Fibroblast of lung (primary cell): ENCODE measurements at places on chromosomes 7 and 10. TPM values are rescaled to one million over a fixed set of nuclear protein-coding genes. Genes with fewer than 3 reads are reported as not detected.

GRCh38 chr7:127154101-127154500, 98.6 kb downstream of the GRM8 start:
- H3K27ac ChIP-seq = no peak overlapping the region
- H3K36me3 ChIP-seq = no peaks in the 10 kb centered on the region
- no peak for DNase-seq
- H3K4me1 ChIP-seq = no peaks in the 10 kb centered on the region
- H3K4me3 ChIP-seq = no peak overlapping the region
- H3K27me3 ChIP-seq = no peaks in the 10 kb centered on the region

DNA sequence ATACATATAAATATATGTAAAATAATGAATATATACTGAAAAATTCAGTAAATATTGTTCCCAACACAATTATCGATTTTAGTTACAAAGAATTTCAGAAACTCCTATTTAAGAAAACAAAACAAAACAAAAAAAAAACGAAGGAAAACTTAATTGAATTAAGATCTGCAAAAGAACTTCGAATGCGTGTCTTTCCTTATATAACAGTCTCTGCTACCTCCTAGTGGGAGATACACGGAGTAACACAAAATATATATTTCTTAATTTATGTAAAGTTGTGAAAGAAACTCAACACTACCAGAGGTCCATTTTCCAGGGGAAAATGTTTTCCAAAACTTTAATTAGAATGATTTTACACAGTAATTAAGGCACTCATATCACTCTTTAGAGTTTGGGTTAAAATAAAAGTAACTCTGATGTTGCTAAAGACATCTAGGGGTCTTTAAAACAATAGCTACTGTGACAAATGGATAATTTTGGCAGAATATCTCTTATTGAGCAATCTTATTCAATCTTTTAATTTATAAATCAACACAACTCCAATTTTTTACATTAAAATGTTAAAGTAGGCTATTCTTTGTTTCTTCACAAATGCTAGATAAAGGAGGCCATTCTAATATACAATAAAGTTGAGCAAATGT, 41.6 kb downstream of the NEBL start:
- no peaks in the 10 kb centered on the region for H3K36me3 ChIP-seq
- H3K27me3 ChIP-seq = no peaks in the 10 kb centered on the region
- no peak overlapping the region for H3K27ac ChIP-seq

GRCh38 chr10:26334932-26335573, 103.1 kb upstream of the APBB1IP start:
- no peaks in the 10 kb centered on the region for H3K27me3 ChIP-seq
- H3K36me3 ChIP-seq = no peaks in the 10 kb centered on the region
- peak; percentile 34 for DNase-seq
- H3K4me1 ChIP-seq = no peaks in the 10 kb centered on the region
- H3K4me3 ChIP-seq = no peak overlapping the region

GRCh38 chr10:101693651-101693977, 1.4 kb downstream of the FBXW4 start:
- peak; percentile 71 for DNase-seq
- H3K4me3 ChIP-seq = peak overlapping the region; percentile 85
- no peaks in the 10 kb centered on the region for H3K27me3 ChIP-seq
- H3K27ac ChIP-seq = peak overlapping the region; percentile 98

The CUZD1 gene
- total RNA-seq = 0.50 and 0.51 TPM in 2 replicates

GRCh38 chr7:20411372-20411771, 80.7 kb downstream of the ITGB8 start:
- H3K27me3 ChIP-seq = no peaks in the 10 kb centered on the region
- H3K4me3 ChIP-seq = no peak overlapping the region
- DNase-seq = no peak
- peaks cover 3% of the 10 kb centered on the region for H3K4me1 ChIP-seq
- no peaks in the 10 kb centered on the region for H3K36me3 ChIP-seq
- no peak overlapping the region for H3K27ac ChIP-seq

GRCh38 chr7:40374575-40374974, 239.8 kb downstream of the SUGCT start:
- no peak for DNase-seq
- H3K27me3 ChIP-seq = no peaks in the 10 kb centered on the region
- no peaks in the 10 kb centered on the region for H3K36me3 ChIP-seq

- no peaks in the 10 kb centered on the region for H3K27me3 ChIP-seq
- DNase-seq = no peak
- peaks cover 8% of the 10 kb centered on the region for H3K36me3 ChIP-seq
- H3K4me1 ChIP-seq = no peaks in the 10 kb centered on the region
Observed at GRCh38 chr10:73920089-73920488, 9.2 kb downstream of the PLAU start.

- no peak overlapping the region for H3K27ac ChIP-seq
- H3K27me3 ChIP-seq = no peaks in the 10 kb centered on the region
- no peaks in the 10 kb centered on the region for H3K4me1 ChIP-seq
- no peaks in the 10 kb centered on the region for H3K36me3 ChIP-seq
- H3K4me3 ChIP-seq = no peak overlapping the region
- DNase-seq = no peak
Observed at GRCh38 chr7:129535896-129536295, 33.6 kb downstream of the SMKR1 start.

The ASIC3 gene
- total RNA-seq = under 0.01 and 0.17 TPM in 2 replicates

- H3K27me3 ChIP-seq = no peaks in the 10 kb centered on the region
- no peaks in the 10 kb centered on the region for H3K4me1 ChIP-seq
- peak; percentile 5 for DNase-seq
- no peaks in the 10 kb centered on the region for H3K36me3 ChIP-seq
- H3K4me3 ChIP-seq = no peak overlapping the region
Observed at GRCh38 chr7:16300361-16300895, 120.9 kb downstream of the CRPPA start.

DNA sequence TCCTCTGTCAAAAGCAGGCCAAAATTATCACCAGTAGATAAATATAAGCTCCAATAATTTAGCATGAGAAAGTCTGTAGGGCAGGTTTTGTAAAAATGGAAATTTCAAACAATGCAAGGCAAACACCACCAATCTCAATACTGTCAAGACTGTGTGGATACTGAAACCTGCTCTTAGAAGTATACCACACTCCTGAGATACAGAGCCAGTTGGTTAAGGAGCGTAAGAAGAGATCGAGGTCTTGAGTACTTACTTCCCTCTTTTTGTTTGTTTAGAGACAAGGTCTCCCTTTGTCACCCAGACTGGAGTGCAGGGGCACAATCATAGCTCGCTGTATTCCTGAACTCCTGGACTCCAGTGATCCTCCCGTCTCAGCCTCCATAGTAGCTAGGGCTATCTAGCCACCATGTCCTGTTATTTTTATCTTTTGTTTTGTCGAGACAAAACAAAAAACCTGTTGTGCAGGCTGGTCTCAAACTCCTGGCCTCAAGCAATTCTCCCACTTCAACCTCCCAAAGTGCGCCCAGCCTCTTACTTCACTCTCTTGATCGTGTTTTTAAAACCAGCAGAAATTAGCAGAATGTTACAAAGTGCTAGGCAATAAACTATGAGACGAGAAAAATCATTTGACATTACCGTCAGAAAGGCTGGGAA, 205.7 kb downstream of the PARD3 start:
- no peak overlapping the region for H3K4me3 ChIP-seq
- no peak overlapping the region for H3K27ac ChIP-seq
- H3K4me1 ChIP-seq = no peaks in the 10 kb centered on the region
- no peaks in the 10 kb centered on the region for H3K27me3 ChIP-seq
- H3K36me3 ChIP-seq = no peaks in the 10 kb centered on the region

- H3K4me1 ChIP-seq = no peaks in the 10 kb centered on the region
- no peak overlapping the region for H3K27ac ChIP-seq
- H3K36me3 ChIP-seq = no peaks in the 10 kb centered on the region
- H3K27me3 ChIP-seq = no peaks in the 10 kb centered on the region
- H3K4me3 ChIP-seq = no peak overlapping the region
Observed at GRCh38 chr7:64515330-64515729, 47.5 kb downstream of the ZNF680 start.
